ENCODE measurements at places on chromosomes 6 and 20.

GRCh38 chr6:80921861-80922460 lies 815.5 kb downstream of the BCKDHB start:
- DNase-seq: no peak

GRCh38 chr6:24147511-24148153 lies 21.6 kb downstream of the NRSN1 start:
- DNase-seq: no peak

DNA sequence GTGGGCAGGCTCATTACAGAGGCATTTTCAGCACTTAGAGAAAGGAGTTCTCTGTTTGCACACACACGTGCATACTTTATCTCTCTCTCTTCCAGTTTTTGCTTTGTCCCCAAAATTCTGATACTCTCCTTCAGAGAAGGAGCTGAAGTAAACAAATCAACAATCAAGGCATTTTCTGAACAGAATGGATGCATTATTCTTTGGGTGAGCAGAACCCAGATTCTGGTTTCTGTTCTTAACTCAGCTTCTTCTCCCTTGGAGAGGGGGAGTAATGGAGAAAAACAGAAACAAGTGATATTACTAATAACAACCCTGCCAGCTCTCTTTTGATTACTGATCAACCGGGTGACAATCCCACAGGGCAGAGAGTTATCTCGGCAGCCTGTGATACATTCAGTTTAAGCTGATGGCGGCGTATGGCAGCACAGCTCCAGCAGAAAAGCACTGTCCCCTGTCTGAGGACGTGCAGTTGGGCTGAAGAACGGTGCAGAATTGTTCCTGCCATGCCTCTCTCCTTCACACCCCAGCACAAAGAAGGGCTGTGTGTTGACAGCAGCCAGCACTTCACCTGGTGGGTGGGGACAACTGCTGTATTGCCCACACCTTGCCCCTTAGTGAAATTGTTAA lies 47.3 kb upstream of the SASH1 start:
- no peak for DNase-seq

DNA sequence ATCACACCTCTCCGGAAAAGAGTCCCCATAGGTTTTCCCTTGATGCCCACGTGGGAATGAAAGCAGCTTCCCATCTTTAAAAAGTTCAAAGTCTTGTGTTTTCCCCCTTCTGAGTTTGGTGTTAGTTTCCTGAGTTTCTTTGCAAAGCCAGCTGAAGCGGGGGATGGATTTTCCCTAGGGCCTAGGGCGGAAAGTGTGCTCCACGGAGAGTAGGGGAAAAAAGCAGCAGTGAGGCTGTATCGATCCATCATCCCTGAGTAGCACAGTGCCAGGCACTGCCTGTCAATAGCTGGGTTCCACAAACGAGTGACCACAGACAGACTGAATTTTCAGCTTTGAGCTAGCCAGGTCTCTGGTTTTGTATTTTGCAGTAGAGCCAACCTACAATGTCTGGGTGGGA lies 1.3 kb downstream of the DAAM2 start:
- no peak for DNase-seq

GRCh38 chr6:156776840-156777576 lies at the start of gene ARID1B:
Gene ARID1B, plus strand, starts transcription at chr6:156777378. Its CDS starts 303 bp downstream, at chr6:156777681.
- peak; percentile 79 for DNase-seq

GRCh38 chr20:47262365-47263013 lies 94.0 kb downstream of the ZMYND8 start:
- peak; percentile 10 for DNase-seq

GRCh38 chr6:11374036-11375010 lies 141.9 kb upstream of the NEDD9 start:
- DNase-seq: peak; percentile 92

DNA sequence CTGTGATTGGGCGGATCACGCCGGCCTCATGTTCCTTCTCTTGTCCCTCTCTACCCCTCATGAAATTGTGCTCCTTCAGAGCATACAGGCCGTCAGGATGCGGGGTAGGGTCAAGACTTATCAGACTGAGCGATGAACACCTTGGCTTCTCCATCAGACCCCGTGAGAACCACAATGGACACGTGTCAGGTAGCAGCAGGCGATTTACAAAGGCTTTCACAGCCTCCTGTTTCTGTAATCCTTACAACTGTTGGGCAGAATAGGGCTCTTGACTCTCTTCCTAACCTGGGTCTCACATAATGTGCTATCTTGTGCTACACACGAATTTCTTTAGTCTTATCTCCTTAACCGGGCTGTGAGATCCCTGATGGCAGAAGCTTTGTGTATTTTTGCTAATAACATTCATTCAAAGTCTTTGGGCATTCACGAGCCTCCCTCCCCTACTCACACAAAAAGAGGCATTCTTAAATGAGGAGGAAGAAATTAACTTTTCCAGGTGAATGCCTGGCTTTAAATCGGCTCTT lies 122.9 kb upstream of the SLC22A23 start:
- DNase-seq: no peak

- no peak for DNase-seq
These were observed 73.6 kb upstream of the AKAP12 start for GRCh38 chr6:151166180-151166579.

- DNase-seq: no peak
These were observed 142.1 kb upstream of the PDE10A start for GRCh38 chr6:165805067-165805555.

GRCh38 chr6:70758883-70759282 lies 91.2 kb downstream of the SMAP1 start:
- no peak for DNase-seq

DNA sequence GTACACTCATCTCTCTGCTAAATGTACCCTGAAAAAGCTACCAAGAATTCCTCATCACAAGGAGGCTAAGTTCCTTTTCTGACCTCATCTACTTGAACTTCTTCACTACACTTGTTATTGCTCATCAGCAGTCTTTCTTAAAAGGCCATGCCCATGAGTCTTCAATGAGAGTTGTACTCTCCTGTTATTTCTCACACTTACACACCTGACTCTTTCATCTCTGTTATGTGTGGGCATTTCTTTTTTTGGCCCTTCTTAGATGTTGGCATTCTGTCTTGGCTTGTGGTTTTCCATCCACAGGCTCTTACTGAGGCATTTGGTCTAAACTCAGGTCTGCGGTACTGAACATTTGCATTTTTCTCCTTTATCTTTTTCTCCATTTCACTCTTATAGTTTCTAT lies 10.7 kb upstream of the SLC17A1 start:
- DNase-seq: no peak

DNA sequence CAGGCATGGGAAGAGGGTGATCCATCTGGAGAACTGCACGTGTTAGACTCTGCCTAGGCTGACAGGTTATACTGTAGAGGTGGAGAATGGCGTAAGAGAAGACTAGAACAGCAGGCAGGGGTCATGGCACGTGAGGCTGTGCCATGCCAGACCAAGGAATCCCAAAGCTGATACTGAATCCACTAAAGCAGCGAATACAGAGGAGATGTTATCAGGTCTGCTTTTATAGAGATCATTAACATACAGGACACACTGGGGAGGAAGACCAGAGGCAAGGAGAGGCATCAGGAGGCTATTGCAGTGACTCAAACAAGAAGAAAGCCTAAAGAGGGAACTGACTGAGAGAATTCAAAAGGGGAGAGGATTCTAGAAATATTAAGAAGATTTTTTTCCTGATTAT lies 12.9 kb downstream of the PHACTR1 start:
- no peak for DNase-seq

GRCh38 chr6:150352321-150353296 lies 16.2 kb upstream of the IYD start:
- DNase-seq: no peak

DNA sequence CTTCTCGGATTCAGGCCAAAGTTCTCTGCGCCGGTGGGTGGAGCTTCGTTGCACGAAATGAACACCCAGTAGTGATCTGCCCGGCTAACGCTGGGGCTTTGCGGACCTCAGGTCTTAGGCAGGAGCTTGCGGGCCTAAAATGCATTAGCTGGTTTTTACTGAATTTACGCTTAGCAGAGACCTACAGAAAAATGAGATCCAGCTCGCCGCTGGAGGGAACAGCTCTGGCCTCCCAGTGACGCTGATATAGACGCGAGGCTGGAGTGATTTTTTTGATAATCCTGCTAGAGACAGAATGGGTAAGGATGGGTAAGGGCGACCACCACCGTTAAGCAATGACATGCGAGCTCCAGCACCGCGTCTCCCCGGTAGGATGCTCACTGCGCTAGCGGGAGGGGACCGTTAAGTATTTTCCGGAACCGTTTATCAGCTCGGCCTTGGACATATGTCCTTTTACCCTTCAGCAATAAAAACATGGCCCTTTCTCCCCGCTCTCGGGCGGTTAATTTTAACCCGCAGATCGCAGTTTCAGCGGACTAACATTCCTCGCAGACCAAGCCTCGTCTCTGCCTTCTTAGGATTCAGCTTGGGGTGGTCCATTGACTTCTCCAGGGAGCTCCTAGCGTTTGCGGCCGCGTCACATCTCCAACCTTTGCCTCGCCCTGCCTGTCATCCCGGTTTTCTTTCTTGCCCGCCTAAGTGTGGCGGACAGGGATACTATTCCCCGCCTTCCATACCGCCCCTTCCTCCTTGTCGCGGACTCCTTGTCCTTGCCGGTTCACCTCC lies 109.3 kb downstream of the GPX5 start:
- DNase-seq: no peak

DNA sequence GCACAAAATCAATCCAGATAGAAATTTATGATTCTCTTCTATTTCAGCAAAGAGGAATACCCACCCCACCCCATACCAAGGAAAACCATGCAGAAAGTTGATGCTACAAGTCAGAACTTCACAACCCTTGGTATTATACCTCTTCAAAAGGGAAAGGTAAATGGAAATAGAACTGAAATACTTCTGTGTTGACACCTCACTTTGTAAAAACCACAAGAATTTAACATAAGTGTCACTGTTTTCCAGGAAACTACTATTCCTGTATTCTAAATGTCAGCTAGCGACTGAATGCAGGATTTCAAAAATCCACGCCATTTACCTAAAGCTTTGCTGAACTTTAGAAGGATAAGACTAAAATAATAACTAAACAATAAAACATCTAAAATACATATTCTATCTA lies 3.6 kb downstream of the CPNE1 start:
- DNase-seq: no peak

DNA sequence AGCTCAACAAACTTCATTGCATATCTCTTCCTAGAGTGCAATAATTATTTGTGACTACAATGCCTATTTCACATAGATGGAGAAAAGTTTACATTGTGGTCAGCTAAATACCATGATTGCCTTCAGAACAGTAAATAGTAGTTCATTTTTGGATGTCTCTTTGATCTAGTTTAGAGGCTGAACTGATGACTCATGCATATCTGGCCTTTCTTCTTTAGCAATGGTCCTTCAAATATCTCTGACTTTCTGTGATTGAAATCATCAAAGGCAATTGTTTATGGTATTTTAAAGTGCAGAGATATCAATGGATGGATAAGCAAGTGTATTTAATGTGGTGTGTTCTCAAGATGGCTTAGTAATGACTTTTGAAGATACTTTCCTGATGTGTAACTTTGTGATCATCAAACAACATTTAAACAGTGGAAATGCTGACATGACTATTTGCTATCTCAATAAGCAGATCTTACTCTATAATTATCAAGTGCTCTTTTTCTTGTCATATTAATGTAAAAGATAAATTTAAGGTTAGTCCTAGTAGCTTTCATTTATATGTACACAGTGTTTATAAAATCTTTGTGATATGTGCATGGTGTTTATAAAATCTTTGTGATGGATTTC lies 523.7 kb upstream of the SLC35B3 start:
- no peak for DNase-seq

GRCh38 chr6:330948-331347 lies 38.7 kb downstream of the DUSP22 start:
- no peak for DNase-seq

DNA sequence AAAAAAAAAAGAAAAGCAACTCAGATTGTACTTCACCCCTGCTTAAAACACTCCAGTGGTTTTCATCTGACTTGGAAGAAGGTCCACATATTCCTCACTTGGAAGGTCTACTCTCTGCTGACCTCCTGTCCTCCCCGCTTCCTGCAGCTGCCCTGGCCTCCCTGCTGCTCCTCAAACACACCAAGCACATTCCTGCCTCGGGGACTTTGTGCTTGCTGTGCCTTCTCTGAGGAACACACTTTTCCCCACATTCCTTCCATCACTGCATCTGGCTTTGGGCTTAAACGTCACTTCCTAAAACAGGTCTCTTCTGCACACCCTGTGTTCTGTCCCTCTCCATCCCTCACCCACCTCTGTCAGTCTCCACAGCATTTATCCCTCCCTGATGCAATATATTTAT lies 4.9 kb upstream of the PDYN start:
- DNase-seq: no peak

- DNase-seq: peak; percentile 77
These were observed 49.0 kb upstream of the RNF24 start for GRCh38 chr20:4064144-4064909.

DNA sequence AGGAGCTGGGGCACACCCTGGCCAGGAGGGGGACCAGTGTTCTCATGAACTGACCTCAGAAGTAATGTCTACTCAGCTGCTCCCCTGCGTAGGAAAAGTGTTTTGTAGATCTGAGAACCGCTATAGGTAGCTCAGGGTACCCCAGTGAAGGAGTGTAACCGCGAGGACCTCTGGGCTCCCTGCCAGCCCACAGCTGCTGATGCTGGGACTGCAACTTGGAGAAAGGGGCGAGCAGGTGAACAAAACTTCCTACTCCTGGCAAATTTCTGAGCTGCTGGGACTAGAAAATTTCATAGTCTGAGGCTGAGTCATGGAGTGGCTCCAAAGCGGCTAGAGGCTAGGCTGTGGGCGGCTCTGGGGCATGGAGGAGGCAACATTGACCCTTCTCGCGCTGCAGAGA lies 51.9 kb downstream of the PYGB start:
- DNase-seq: peak; percentile 32

GRCh38 chr6:29702519-29703103 lies 20.6 kb upstream of the HLA-F start:
- peak; percentile 65 for DNase-seq

DNA sequence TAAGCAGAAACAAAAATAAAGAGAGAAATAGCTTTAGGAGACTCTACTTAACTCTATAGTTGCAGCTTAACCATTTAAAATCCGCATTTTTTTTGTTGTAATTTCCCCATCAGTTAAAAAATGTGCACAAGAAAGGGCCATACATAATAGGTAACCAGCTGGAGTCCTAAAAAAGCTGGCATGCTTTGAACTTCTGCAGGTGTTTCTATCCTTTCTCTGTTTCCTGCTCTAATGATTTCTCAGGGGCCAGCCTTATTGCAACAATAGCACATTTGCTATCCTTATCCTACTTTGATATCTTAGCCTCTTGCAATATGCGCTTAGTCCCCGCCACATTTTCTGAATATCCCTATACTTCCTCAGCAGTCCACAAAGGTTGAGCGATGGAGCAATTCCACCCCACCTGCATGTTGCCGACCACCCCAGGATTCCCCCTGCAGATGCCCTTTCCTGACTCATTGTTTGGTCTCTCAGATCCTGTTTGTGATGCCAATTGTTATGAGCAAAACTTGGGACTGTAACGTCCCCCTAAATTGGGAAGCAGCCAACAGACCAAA lies 48.5 kb downstream of the TRIM27 start:
- no peak for DNase-seq

- DNase-seq: no peak
These were observed 35.0 kb downstream of the TGM2 start for GRCh38 chr20:38129893-38130609.
